ENCODE measurements at places on chromosomes 16 and 17.

DNA sequence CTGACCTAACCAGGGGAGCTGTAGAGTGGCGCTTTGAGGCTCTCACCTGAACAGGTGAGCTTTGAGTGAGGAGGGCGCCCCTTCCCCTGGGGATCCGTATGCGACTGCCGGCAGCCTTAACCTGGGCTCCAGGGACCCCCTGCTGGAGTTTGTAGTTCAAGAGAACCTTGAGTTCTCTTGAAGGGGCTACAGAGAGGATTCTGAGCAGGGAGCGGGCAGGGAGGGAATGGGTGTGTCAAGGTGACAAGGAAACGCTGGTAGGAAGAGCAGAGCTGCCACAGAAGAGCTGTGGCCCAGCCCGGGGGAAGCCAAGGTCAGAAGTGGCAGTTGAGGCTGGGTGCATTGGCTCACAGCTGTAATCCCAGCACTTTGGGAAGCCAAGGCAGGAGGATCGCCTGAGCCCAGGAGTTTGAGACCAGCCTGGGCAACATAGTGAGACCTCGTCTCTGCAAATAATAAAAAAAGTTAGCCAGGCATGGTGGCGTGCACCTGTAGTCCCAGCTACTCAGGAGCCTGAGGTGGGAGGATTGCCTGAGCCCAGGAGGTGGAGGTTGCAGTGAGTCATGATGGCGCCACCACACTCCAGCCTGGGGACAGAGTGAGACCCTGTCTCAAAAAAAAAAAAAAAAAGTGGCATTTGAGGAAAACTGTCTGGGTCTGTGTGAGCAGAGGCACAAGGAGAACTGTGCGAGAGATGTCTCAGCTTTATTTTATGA, 1.2 kb downstream of the LLGL2 start:
- DNase-seq = no peak

- no peak for DNase-seq
Measured at GRCh38 chr17:78791840-78792709, 10.0 kb upstream of the CYTH1 start.

DNA sequence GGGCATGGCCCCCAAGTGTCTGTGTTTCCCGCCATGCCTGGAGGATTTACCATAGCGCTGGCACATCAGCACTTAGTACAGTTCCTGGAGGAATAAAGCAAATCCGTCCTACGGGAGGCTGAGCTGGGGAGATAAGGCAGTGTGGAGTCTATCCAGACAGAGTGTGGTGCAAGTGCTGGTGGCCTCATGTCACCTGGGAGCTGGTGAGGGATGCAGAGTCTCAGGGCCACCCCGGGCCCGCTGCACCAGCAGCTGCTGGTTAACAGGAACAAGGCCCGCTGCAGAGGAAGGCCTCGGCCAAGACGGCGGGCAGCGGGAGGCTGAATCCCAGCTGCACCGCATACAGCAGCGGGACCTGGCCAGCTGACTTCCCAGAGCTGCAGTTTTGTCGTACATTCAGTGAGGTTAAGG, 57.3 kb upstream of the CDC42EP4 start:
- no peak for DNase-seq

GRCh38 chr16:84413244-84414004, 45.1 kb downstream of the ATP2C2 start:
- no peak for DNase-seq

- DNase-seq = no peak
Measured at GRCh38 chr17:72373910-72374741, 253.3 kb downstream of the SOX9 start.

DNA sequence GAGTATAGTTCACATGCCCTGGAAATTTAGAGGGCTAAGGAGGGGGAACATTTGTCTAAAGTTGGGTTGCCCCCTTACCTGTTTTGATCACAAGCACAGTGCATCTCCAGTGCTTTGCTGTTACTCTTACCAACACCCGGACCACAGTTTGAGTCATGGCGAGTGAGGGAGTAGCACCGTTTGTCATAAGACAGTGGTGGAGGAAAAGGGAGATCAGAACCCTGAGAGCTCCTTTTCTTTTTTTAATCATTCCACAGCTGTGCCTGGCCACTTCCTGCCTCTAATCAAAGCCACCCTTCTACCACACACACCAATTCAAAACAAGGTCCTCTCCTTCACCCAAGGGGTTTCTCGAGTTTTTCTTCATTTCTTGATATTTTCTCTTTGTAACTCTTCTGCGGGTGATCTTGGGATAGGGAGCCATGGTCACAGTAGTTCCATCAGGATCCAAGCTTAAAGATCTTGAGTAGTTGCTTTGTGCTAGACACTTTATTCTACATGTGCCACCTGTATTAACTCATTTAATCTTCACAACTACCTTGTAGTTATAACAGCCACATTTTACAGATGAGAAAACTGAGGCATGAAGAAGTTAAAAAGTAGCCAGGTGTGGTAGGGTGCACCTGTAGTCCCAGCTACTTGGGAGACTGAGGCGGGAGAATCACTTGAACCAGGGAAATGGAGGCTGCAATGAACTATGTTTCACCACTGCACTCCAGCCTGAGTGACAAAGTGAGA, 5.0 kb upstream of the MYL4 start:
- peak; percentile 74 for DNase-seq
